NB4 (cell line): ENCODE measurements at places on chromosomes 16 and 17.

GRCh38 chr17:50943575-50943933 is 77.4 kb upstream of the TOB1 start:
- DNase-seq: no peak

GRCh38 chr17:19718613-19719354 is 2.4 kb upstream of the SLC47A2 start:
- peak; percentile 22 for DNase-seq

- DNase-seq: no peak
These were observed 6.8 kb downstream of the FAAP100 start for GRCh38 chr17:81545160-81545949.

- DNase-seq: no peak
These were observed 5.0 kb downstream of the TAX1BP3 start for GRCh38 chr17:3663102-3664011.

GRCh38 chr16:86261379-86261778 is 248.9 kb upstream of the FOXF1 start:
- DNase-seq: peak; percentile 51
